Smooth muscle cell of the pulmonary artery (primary cell): ENCODE measurements at places on chromosomes 16 and 17. TPM values are rescaled to one million over a fixed set of nuclear protein-coding genes. Genes with fewer than 3 reads are reported as not detected.

SLC25A39 gene
- 64.0 and 102 TPM in 2 replicates for total RNA-seq

APPBP2 gene
- 36.0 and 42.9 TPM in 2 replicates for total RNA-seq

SPATA22 gene
- total RNA-seq: 0.13 and 0.26 TPM in 2 replicates

SEPTIN12 gene
- total RNA-seq: not detected in 2 replicates

NLRC3 gene
- total RNA-seq: under 0.01 and 0.07 TPM in 2 replicates

CNGB1 gene
- not detected in 2 replicates for total RNA-seq

NXPH3 gene
- total RNA-seq: 2.4 and 2.9 TPM in 2 replicates

TMEM106A gene
- 5.5 and 6.5 TPM in 2 replicates for total RNA-seq

RBBP6 gene
- total RNA-seq: 14.2 and 17.4 TPM in 2 replicates

CMTM4 gene
- 24.0 and 31.8 TPM in 2 replicates for total RNA-seq

SPPL2C gene
- total RNA-seq: not detected in 2 replicates

HASPIN gene
- 1.1 and 1.9 TPM in 2 replicates for total RNA-seq

THAP11 gene
- total RNA-seq: 41.7 and 43.2 TPM in 2 replicates

TMC8 gene
- total RNA-seq: 0.13 TPM in 1 of 2 replicates, not detected in the other

TAF1C gene
- total RNA-seq: 14.3 and 18.5 TPM in 2 replicates

GCGR gene
- not detected in 2 replicates for total RNA-seq

ATP6V0C gene
- total RNA-seq: 19.5 and 34.5 TPM in 2 replicates

KRT17 gene
- total RNA-seq: 3.0 and 9.0 TPM in 2 replicates

ABCA9 gene
- total RNA-seq: 12.0 and 62.2 TPM in 2 replicates

PRSS8 gene
- total RNA-seq: not detected in 2 replicates
